NAMALWA (cell line): ENCODE measurements at places on chromosomes 12 and 14.

DNA sequence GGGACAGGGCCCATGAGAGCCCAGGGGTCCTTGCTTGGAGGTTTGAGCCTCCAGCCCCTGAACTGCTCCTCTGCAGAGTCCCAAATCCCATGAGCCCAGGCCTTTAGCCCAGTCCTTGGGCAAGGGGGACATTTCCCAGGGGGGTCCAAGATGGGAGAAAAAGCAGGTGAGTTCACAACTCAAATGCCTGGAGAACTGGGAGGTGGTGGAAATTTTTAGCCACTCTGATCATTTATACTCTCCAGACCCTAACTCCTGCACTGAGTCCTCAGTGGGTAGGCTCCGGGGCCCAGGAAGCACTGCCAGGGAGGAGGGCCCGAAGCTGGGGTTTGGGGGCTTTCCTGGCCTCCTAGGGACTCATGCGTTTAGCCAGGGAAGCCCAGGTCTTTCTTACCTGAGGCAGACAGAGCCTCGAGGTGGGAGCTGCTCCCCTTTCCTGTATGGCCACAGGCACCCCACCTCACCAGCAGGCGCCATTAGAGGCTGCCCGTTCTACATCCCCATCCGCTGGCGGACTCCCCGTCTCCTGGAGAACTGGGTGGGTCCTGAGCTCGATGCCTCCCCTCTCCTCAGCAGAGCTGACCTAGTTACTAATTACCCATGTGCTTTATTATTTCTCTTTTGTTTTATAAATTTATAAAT lies 998 bp downstream of the HNF1A start:
- DNase-seq = no peak

DNA sequence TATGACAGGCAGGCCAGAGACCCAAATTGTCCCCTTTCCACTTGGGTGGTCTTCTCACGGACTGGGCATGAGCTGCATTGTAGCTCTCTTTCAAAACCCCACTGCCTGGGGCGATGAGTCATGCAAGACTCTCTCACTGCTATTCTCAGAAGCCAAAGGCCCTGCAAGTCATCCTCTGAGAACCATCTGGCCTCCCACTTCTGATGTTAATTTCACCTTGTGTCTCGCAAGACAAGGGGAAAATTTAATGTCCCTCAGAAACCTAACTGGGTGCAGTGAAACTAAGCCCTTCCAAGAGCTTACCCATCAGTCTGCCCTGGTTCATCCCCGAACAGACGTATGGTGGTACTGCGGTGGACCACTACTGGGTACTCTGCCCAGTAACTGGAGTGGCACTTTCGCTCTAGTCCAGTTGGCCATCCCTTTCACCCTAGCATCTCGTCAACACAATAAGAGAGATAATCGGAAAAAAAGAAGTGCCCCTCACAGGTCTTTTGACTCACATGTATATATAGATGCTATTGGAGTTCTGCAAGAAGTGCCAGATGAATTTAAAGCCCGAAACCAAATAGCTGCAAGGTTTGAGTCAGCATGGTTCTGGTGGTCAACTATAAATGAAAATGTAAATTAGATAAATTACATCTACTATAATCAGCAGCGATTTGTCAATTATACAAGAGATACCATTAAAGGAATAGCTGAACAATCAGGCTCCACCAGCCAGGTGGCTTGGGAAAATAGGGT lies 31.3 kb upstream of the LALBA start:
- no peak for DNase-seq

GRCh38 chr12:29269706-29270408 lies 111.1 kb downstream of the ERGIC2 start:
- DNase-seq = no peak

- no peak for DNase-seq
Measured at GRCh38 chr12:127648321-127648720, 618.6 kb upstream of the TMEM132C start.

DNA sequence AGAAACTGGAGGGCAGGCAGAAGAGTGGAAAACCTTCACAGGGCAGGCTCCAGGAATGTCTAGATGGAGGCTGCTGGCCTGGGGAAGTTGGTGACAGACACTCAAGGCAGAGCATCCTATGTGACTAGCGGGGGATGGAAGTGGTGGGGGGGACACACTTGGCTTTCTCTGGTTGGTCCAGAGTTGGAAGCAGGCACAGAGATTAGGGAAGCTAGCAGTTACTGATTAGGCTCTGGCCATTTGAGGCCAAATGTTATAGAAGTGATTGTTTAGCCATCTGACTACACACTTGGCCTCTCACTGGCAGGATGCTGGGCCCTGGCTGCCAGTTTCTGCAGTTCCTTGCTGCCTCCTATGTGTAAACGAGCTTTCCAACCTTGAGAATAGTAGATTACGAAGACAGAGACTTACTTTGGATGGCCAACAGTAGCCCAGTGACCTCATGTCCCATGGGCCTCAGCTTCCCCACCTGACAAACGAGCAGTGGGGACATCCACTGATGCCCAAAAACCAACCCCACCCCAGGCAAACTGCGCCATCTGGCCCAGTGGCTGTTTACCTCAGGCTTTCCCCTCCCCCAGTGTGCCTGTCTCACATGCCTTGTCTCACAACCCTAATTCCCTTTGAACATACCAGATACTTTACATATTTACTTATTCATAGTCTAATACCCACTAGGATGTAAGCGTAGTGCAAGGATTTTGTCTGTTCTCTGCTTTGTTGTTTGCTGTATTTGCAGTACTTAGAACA lies 102.7 kb downstream of the PAPLN start:
- no peak for DNase-seq

DNA sequence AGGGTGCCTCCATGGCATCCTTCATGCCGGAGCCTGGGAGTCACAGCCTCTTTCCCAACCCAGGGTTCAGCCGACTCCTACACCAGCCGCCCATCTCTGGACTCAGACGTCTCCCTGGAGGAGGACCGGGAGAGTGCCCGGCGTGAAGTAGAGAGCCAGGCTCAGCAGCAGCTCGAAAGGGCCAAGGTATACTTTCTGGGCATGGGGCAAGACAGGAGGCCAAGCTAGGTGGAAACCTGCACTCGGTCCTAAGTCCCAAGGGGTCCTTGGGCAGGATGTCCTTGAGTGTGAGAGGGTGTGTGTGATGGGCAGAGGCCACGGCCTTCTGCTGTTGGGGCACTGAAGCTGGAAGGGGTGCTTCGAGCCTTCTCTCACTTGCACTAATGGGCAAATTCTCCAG lies 5.0 kb downstream of the CACNB3 start:
- DNase-seq = no peak

- DNase-seq = no peak
Measured at GRCh38 chr12:119322301-119322723, 12.2 kb upstream of the CCDC60 start.

DNA sequence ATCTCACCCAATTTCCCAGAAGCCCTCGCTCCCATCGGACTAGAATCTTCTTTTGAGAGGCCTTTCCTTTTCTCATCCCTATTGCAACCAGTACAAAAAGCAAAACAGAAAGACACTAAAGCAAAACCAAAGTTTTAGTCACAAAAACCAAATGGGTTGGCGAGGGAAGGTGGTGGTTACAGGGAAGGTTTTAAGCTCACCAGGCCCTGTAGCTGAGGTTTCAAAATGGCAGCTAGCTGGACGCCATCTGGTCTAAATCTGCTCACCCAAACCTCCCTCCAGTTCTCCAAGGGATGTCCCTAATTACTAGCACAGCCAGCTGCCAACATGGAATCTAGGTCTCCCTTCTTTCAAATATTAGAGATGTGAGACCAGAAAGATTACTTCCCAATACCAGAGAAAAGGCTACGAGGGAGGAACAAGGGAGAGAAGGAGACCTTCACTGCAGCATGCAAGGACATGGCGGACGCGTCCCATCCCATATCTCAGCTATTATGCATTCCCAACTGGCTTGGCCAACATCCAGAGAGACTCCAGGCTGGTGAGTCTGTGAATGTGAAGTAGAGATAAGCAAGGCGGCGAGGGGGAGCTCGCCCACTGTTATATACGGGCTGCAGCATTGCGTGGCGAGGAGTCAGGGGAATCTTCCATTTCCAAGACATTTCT lies 70.8 kb downstream of the DPF3 start:
- DNase-seq = no peak

DNA sequence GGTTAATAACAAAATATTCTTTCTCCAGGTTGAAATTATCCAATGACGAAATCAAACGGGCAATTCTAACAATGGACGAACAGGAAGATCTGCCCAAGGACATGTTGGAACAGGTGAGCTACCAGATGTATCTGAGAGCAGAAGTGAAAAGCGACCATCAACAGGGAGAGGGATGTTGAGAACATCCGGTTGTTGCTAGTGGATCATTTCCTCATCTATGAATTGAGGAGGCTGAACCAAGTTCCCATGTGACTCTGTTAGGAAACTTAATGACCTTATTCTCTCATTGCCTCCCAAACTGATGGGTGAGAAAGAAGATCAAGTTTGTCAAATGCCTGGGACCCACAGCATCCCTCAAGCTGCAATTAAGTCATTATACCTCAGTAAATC lies 117.7 kb downstream of the GPR135 start:
- no peak for DNase-seq

- DNase-seq = no peak
Measured at GRCh38 chr12:12872139-12872933, 19.0 kb upstream of the GPRC5A start.

- DNase-seq = no peak
Measured at GRCh38 chr14:80658733-80659132, 282.8 kb downstream of the CEP128 start.

- no peak for DNase-seq
Measured at GRCh38 chr14:31200702-31200990, 6.9 kb downstream of the HECTD1 start.

GRCh38 chr12:57850854-57851430 lies 4.4 kb upstream of the CTDSP2 start:
- peak; percentile 41 for DNase-seq
